ENCODE measurements at places on chromosomes 2 and 18. TPM values are rescaled to one million over a fixed set of nuclear protein-coding genes. Genes with fewer than 3 reads are reported as not detected.

INPP5D gene
- total RNA-seq, result 4.3 TPM

MRPS5 gene
- 50.9 TPM for total RNA-seq

PTGR3 gene
- 15.9 TPM for total RNA-seq

UGT1A3 gene
- not detected for total RNA-seq

SCTR gene
- total RNA-seq, result not detected

ACADL gene
- 5.2 TPM for total RNA-seq

CD302 gene
- 18.1 TPM for total RNA-seq

NEU2 gene
- total RNA-seq, result not detected

ICOS gene
- not detected for total RNA-seq

CHRND gene
- total RNA-seq, result 83.7 TPM

FAM117B gene
- total RNA-seq, result 2.5 TPM

GCG gene
- total RNA-seq, result 16.6 TPM

DNA sequence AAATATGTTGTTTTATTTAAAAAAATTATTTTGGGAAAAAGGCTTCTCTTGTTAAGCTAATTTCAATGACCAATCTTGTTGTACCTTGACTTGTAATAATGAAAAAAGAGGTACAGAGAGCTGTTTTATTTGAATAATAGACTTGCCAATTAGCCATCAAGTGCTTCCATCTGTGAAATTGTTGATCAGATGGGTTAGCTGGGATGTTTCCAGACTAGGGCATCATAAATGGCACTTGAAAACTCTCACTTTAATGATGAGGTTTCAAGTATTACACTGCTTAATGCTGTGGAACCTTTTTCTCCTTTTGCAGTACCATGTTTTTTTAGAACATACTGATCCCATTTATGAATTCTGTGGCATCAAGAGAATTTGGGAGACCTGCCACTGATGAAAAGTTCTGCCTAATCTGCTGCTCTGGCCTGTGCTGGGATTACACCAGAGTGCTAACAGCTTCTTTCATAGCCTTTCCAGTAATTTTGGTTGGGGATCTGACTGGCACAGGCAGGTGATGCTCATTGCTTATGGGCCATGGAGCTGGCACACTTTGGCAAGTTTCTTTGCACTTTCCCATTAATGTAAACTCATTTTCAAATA is 24.2 kb downstream of the PSMD14 start:
- DNase-seq, result no peak

DNA sequence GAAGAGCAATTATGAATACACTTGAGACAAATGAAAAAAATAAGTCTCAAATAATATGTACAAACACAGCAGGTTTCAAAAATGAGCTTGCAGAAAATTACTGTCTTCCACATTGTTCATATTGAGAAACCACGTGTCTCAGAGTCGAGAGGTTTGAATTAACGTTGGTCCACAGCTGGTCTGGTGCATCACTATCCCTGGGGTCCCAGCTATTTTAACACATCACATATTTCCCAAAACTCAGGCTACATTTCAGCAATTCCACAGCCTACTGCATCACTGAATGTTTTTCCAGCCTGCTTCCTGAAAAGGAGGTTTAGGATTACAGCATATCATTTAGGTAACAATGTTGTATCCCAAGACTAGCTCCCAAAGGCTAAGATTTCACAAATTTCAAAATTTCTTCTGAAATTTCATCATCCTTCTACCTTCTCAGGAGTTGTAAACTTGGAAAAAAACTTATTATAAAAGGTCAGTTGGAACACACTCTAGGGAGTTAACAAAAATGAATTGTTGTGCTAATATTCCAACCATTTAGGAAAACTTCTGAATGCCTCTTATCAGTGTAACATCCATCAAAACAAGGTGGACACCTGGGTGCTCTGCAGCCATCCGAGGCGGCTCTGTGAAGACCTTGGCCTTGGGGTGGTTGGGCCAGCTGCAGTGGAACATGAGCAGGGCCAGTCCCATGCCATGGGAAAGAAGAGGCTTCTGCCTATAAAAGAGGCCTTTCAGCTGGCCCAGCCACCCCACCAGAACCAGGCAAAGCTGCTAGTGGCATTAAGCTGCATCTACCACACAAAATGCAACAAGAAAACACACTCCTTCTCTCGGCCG is 198.1 kb upstream of the RBBP8 start:
- peak; percentile 96 for DNase-seq

DNA sequence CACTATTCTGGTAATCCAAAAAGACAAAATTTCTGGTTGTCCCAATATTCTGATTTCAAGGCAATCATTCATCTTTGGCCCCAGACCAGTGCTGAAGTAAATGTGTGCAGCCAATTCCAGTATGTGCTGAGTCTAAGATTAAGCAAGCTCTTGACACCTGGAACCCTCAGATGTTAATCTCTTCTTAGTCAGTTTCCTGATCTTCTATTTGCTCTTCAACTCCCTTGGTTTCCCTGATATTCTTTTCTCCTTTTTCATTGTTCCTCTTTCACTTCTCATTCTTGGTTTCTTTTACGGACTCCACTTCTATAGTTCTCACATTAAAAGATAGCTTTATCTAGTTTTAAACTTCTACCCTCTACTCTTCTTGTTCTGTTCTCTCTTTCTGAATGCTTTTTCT is 445.7 kb upstream of the FANCL start:
- DNase-seq, result no peak

- DNase-seq, result no peak
Measured at GRCh38 chr2:191951376-191951775, 104.5 kb upstream of the CAVIN2 start.

DNA sequence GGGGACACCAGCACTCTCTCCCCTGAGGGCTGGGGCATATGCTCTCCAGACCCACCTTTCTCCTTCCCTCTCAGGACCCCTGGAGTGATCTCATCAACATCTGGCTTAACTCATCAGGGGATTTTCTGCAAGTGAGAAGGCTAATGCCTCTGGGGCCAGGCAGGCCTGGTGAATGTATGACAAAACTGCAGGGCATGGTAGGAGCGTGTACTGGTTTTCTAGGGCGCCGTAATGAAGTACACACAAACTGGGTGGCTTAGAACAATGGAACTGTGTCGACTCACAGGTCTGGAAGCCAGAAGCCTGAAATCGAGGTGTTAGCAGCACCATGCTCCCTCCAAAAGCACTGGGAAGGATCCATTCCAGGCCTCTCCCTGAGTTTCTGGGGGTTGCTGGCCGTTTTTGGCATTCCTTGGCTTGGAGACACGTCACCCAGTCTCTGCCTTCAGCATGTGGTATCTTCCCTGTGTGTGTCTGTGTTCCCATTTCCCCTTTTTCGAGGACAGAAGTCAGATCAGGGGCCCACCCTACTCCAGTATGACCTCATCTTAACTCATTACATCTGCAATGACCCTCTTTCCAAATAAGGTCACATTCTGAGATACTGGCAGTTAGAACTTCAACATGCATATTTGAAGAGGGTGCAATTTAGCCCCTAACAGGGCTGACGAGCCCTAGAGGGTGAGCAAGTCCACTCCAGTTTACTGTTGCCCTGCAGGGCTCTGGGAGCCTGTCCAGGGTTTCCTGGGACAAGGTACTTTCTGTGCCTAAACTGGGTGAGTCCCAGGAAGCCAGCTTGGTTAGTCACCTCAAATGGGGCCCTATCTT is 45.5 kb upstream of the CAB39 start:
- peak; percentile 57 for DNase-seq

GRCh38 chr18:75074196-75075015 is 134.5 kb downstream of the PTGR3 start:
- DNase-seq, result no peak

- no peak for DNase-seq
Measured at GRCh38 chr18:39959839-39960238, 1995.2 kb upstream of the PIK3C3 start.

GRCh38 chr2:113213061-113213930 is 39.5 kb downstream of the PSD4 start:
- DNase-seq, result no peak

DNA sequence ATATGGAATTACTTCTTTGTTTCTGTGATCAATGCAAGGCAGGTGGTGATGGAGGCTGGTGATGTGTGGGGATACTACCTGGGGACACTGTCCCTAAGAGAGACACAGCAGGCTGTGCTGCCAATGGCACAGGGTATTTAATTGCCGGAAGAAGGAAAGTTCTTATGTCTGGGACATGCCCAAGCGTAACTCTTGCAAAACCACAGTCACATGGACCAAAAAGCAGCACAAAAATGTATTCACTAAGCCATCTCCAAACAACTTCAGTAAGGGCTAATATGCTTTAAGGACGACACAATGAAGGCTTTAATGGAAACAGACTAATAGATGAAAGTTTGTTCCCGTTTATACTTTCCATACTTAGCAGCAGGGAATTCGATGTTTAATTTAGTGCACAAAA is 49.7 kb upstream of the AP1S3 start:
- DNase-seq, result peak; percentile 13

GRCh38 chr2:25817630-25818029 is 60.7 kb downstream of the ASXL2 start:
- DNase-seq, result no peak

DNA sequence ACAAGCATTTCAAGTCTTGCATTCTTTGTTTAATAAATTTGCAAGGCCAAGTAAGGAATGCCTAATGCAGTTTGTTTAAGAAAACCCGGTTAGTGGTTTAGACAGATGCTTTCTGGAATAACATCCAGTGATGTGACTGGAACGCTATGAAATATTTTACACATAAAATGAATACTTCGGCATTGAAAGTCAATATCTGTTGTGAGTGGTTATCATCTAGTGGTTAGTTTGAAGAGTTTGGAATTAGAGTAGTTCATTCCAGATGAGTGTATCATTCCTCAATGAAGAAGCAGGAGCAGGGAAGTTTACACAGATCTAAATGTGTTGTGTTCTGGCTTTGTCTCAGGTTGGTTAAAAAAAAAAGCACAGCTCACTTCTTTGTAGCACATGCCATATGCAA is 608.0 kb upstream of the PIK3C3 start:
- no peak for DNase-seq

DNA sequence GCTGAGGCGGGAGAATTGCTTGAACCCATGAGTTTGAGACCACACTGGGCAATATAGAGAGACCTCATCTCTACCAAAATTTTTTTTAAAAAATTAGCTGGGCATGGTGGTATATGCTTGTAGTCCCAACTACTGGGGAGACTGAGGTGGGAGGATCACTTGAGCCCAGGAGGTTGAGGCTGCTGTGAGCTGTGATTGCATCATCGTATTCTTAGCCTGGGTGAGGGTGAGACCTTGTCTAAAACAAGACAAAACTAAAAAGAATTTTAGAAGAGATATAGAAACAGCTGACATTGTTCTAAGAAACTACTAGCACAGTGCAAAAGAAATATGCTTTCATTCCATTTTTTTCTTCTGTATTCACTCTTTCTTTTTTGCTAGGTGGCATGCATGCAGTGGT is 298.4 kb downstream of the NYAP2 start:
- no peak for DNase-seq

DNA sequence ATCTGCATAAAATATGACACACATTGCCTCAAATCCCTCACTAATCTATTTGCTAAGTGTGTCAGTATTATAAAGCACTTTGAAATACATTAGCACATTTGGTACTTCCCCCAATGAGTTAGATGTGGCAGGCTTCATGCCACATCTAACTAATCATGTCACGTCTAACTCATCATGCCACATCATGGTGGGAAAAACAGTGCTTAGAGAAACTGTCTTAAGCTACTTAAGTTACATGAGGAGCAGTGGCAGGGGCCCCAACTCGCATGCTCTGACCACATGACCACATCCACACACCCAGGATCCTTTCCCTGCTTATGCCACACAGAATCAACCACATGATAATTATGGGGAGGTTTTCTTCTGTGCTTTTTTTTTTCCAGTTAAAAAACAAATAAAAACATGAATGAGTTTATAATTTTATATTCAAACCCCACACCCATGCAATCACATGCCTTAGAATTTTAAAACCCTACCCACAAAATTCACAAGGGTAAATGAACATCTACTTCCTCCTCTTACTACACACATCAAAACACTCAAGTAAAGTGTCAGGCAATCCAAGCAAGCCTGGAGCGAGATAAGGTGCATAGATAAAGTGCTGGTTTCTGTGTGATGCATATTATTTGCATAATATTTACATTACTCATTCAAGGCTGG is 1.6 kb downstream of the ABCA12 start:
- no peak for DNase-seq

- DNase-seq, result peak; percentile 68
Measured at GRCh38 chr2:223283771-223284170, 231.8 kb downstream of the KCNE4 start.

DNA sequence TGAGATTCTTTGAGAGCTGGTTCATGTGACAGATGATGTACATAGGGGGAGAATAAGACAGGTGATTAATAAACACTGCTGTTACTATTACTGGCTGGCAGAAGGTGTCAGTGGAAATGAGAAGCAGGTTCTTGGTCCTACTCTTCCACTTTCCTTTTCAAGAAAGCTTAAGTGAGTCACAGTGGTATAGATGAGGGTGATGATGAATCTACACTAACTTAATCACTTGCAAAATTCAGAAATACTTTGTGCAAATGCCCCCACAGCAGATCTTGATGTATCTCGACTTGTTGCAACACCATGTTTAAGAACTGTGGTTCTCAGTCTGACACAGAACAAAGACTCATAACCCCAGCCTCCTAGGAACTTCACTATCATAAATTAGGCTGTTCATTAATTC is 35.9 kb upstream of the MGAT5 start:
- DNase-seq, result no peak

DNA sequence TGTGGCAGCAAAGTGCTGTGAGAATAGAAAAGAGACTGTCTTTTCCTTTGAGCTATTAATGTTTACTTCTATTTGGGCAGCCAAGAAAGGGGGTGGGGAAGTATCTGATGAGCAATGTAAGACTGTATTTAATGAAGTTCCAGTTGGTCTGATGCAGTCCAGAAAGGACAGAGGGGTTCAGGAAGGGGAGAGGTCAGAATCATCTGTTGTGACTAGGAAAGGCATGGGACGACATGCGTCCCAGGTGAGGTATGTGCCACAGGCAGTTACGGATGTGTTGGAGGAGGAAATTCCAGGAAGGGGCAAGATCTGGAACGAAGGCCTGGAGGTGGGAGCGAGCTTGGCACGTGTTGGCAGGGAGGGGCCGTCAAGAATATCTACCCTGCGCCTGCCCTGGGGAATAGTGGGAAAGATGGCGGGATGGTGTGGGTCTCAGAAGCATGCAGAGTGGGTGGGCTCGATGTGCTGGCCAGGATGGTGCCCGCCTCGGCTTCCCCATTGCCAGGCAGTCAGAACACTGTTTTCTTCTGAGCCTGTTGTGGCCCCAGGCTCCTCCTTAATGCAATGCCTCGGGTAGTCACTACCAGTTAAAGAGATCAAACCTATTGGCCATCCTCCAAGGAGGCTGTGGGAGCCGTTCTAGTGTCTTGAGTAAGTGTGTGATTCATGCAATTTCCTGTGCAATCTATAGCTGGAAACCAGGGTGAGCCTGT is 57.8 kb upstream of the TXNDC2 start:
- DNase-seq, result peak; percentile 64

- DNase-seq, result no peak
Measured at GRCh38 chr2:20368706-20369105, 18.1 kb upstream of the PUM2 start.

GRCh38 chr2:100865816-100866460 is 46.0 kb downstream of the NPAS2 start:
- no peak for DNase-seq

- no peak for DNase-seq
Measured at GRCh38 chr2:63631501-63631900, 42.7 kb downstream of the MDH1 start.

- DNase-seq, result no peak
Measured at GRCh38 chr2:220188031-220188430, 560.6 kb downstream of the SLC4A3 start.

GRCh38 chr18:21393986-21394385 is 152.0 kb downstream of the GREB1L start:
- no peak for DNase-seq

GRCh38 chr2:157572725-157573124 is 55.9 kb downstream of the ACVR1C start:
- no peak for DNase-seq
